Activated CD8-positive, alpha-beta T cell treated with anti-CD3 and anti-CD28 coated beads for 36 hours (primary cell): ENCODE measurements at places on chromosomes 16 and 17.

GRCh38 chr16:79005096-79005495, 595.4 kb downstream of the MAF start:
- peaks cover 10% of the 10 kb centered on the region for H3K4me1 ChIP-seq
- H3K4me3 ChIP-seq: no peak overlapping the region
- DNase-seq: no peak

DNA sequence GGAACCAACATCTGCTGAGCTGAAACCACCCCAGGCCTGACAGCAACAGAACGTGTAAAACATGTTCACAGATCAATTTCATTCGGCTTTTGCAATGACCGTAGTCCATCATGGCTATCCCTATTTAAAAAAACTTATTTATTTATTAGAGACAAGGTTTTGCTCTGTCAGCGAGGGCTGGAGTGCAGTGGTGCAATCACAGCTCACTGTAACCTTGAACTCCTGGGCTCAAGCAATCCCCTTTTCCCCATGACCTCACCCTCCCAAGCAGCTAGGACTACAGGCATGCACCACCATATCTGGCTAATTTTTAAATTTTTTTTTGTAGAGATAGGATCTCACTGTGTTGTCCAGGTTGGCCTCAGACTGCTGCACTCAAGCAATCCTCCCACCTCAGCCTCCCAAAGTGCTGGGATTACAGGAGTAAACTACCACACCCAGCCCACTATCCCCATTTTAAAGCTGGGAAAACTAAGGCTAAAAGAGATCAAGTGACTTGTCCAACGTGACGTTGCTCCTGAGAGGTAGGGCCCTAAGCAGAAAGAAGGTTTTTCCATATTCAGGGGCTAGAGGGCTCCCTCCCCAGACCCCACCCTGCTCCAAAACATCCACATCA, 77.7 kb downstream of the MYH11 start:
- no peak overlapping the region for H3K27ac ChIP-seq
- H3K27me3 ChIP-seq: no peaks in the 10 kb centered on the region
- no peaks in the 10 kb centered on the region for H3K4me1 ChIP-seq
- H3K36me3 ChIP-seq: no peaks in the 10 kb centered on the region

DNA sequence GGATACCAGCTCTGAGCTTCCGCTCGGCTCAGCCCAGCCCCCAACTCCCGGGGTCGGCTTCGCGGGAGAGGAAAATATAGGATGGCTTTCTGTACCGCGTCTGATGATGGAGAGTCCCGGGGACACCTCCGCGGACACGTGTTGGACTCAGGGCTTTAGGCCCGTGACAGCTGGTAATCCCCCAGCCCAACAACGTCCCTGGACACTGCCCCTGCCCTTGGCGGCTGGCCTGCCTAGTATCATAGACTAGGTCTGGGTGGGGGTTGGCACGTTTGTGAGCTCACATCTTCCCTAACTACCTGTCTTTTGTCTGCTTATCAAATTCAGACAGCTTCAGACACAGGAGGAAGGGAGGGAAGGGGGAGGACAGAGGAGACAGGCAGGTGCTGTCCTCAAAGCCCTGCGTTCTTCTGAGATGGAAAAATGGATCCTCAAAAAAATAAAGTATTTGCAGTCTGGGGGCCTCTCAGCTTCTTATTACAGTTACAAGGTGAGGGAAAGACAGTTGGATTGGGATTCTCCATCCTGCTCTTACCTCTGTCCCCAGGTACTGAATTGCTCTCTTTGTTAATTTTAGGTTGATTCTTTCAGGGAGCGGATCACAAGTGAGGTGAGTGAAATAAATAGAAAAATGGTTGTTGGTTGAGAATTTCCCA, 698 bp downstream of the PSME3 start:
- H3K4me3 ChIP-seq: peak overlapping the region; percentile 94
- H3K27me3 ChIP-seq: no peaks in the 10 kb centered on the region
- peaks cover 32% of the 10 kb centered on the region for H3K36me3 ChIP-seq
- peak overlapping the region; percentile 99 for H3K27ac ChIP-seq

GRCh38 chr16:2428051-2428783, 1.0 kb upstream of the CCNF start:
- peaks cover 15% of the 10 kb centered on the region for H3K4me1 ChIP-seq

DNA sequence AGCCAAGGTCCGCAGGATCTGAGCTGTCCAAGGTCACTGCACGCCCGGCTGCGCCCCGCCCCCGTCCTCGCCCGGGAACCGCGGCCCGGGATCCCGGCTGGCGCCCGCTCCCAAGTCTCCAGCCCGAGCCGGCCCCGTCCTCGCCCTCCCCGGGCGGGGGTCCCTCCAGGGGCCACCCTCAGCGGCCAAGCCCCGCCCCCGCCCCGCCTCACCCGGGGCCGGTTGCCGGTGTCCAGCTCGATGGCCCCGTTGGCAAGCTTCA, 216 bp downstream of the VPS9D1 start:
- H3K27ac ChIP-seq: peak overlapping the region; percentile 75
- DNase-seq: no peak
- peaks cover 43% of the 10 kb centered on the region for H3K4me1 ChIP-seq
- no peaks in the 10 kb centered on the region for H3K27me3 ChIP-seq
- H3K36me3 ChIP-seq: peaks cover 36% of the 10 kb centered on the region
